Spleen (tissue), 13 donors: ENCODE measurements at places on chromosomes 4 and X.

GRCh38 chr4:146155152-146155724, 20.3 kb upstream of the LSM6 start:
- DNase-seq, result no peak

DNA sequence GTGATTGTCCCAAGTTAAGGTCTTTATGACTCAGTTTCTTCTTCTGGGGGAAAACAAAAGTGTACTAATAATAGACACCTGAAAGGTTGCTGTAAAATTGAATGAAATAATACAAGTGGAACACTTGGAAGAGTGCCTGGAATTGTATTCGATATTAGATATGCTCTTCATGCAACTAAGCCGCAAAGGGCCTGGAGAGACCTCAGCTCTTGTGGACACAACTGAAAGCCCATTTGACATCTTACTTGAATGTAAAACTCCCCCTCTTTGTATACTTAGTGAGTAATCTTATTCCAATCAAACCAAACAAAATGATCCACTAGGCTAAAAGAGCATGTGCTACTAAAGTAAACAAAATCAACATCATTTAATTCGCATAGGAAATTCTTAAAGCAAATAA, 511 bp upstream of the MAP9 start:
- DNase-seq, result no peak

- DNase-seq, result no peak
These were observed 8.6 kb downstream of the DAPP1 start for GRCh38 chr4:99825272-99825671.

GRCh38 chrX:132909643-132910042, 48.8 kb downstream of the HS6ST2 start:
- DNase-seq, result no peak

GRCh38 chrX:120512222-120512621, 43.1 kb upstream of the LAMP2 start:
- DNase-seq, result no peak

DNA sequence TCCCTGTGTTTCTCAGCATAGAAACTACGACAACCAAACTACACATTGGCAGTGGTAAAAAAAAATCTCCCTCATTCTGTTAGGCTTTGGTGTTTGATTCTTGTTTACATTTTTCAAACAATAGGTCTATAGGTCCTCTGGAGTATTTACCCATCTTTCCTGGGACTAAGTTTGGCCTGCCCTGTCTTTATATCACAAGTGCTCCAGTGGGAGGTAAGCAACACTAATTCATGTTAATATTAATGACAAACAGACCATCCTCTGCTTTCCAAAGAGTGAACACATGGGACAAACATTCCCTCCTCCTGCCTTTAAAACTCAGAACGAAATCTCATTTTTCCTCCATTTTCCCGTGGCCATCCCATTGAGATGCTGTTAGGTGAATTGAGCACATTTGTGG, 514.1 kb upstream of the INTU start:
- no peak for DNase-seq

GRCh38 chrX:538311-538710, 92.3 kb upstream of the SHOX start:
- no peak for DNase-seq

DNA sequence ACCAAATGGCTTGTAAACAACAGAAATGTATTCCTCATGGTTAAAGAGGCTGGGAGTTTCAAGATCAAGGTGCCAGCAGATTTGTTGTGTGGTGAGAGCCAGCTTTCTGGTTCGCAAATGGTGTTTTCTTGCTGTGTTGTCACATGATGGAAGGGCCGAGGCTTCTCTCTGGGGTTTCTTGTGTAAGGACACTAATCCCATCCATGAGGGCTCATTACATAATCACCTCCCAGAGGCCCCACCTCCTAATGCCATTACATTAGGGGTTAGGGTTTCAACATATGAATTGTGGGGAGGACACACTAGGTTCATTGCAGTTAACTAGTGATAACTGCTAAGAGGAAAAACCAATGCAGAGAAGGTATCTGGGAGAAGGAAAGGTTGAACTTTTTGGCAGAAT, 103.5 kb upstream of the ENPEP start:
- DNase-seq, result no peak
